ENCODE measurements at places on chromosomes 5 and 9.

- DNase-seq, result no peak
Measured at GRCh38 chr5:169354263-169354662, 53.3 kb upstream of the SLIT3 start.

- no peak for DNase-seq
Measured at GRCh38 chr5:64384765-64385164, 121.0 kb upstream of the RGS7BP start.

GRCh38 chr5:149750596-149750995 lies 20.5 kb downstream of the PPARGC1B start:
- no peak for DNase-seq

GRCh38 chr5:75005561-75005960 lies 46.8 kb downstream of the GCNT4 start:
- DNase-seq, result no peak

DNA sequence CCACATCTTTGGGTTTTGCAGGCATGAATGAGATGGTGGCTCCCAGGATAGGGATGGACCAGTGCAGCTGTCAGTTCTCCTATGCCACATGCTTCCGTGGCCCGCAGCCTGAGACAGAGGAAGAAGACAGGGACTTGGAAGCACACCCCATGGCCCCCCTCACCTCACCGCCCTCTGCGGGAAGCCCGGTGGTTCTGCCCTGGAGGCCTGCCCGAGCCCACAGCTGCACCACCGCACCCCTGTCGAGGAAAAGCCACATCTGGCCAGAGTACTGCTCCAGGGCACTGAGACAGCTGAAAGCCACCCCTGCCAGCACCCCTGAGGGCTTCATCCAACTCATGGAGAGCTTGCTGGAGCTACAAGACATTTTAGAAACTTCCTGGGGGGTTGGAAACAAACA lies 7.6 kb upstream of the TRMT10B start:
- DNase-seq, result no peak

GRCh38 chr9:83721509-83721908 lies 13.8 kb upstream of the UBQLN1 start:
- DNase-seq, result no peak

DNA sequence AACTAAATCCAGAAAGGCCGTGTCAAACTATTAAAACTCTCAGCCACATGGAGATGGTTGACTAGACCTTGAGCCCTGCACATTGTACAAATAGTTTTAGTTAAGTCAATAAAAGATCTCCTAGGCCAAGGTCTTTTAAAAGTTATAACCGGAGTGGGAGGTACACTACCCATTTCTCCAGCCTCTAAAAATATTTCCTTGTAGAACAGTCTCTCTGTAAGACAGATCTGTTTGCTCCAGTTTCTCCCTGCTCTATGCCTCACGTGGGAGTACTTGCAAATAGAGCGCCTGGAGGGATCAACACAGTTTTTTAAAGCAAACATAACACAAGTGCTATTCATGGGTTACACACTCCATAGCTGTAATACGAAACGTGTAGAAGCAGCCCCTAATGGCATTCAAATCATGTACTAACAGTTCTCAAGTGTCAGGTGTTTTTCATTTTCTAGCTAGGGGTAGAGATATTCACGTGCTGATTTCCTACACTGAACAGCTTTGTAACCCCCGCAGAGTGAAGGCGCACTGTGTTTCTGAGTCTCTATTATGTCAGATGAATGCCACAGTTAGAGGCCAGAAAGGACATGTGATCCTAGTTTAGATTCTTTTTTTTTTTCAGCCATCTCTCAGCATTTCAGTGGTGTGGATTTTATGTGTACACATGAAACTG lies 703.4 kb upstream of the GRAMD2B start:
- no peak for DNase-seq

- DNase-seq, result no peak
Measured at GRCh38 chr5:125317536-125317995, 571.1 kb upstream of the ZNF608 start.

DNA sequence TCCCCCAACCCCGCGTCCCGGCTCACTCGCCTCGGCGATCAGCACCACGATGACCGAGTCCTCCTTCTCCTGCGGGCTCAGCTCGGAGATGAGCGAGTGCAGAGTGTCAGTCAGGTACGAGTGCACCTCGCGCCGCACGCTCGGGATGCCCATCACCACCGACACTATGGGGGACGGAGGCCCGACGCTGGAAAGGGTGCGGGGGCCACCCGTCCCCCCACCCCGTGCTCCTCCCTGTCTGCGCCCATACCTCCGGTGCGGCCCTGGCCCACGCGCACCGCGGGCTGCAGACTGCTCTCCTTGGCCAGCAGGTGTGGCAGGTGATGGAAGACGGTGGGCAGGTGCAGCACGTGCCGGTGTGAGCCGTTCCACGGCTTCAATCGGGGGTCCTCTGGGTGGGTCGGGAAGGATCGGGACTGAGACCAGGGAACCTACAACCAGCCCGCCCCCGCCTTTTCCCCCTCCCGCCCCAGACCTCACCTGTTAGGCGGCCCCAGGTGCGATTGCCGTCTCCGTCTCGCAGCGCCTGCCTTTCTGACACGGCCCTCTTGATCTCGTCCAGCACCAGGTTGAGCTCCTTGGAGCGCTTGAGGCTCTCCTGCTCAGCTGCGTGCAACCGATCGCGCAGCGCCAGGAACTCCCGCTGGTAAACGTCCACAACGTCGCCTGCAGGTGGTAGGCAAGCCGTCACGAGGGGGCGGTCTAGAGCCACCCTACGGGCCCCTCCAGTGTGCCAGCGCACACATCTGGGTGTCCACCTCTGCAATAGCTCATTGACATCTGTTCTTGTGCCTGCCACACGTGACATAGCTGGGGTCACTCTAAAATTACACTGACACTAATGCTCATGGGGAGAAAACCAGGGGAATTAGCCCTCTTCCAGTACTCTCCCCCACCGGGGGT lies 5.1 kb downstream of the MGAT4B start:
- DNase-seq, result peak; percentile 67

DNA sequence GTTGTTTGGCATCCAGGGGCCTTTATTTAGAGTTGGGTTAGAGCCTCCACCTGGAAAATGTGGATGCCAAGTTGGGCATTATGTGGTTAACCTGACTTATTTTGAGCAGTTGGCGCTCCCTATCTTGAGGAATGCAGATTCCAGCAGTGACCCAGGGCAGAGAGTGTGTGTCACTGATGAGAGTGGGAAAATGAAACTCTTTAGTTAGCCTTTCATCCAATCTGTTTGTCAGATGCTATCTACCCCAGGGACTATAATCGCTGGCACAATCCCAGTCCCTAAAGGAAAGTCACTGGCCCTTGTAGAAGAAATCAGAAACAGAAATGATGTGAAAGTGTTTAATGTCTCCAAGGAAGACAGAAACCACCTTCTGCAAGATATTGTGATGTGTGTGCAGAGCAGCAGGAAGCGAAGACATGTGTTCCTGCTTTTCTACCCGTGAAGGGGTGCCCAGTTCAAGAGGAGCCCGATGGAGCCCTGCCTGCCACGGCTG lies 10.2 kb upstream of the STING1 start:
- DNase-seq, result no peak

DNA sequence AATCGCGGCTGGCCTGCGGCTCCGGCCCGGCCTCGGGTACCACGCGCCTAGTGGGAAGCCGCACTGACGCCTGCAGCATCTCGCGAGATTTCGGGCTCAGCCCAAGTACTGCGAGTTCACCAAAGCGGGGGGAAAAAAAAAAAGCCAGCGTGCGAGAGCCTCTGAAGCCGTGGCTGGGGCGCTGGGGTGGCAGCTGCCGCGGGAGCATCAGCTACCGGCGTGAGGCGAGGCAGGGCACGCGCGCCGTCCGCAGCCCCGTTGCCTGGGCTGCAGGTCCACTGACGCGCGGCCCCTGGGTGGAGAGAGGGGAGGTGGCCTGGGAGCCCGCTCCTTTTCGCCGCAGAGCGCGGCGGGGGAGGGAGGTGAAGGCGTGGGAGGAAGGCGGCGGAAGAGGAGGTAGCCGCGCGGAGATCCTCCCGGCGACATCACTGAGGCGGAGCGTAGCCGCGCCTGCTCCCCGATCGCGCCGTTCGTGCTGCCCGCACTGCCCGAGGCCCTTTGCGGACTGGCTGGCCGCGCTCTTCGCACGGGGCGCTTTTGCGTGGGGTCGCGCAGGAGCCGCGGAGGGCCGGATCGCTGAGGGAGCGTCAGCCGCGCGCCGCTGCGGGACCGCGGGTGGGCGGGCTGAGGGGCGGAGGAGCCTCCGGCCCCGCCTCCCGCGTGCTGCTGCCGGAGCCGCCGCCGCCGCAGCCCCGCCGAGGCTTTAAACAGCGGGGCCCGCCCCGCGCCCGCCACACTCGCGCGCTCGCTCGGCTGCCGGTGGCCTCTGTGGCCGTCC lies at the start of gene SLC12A2:
TSS of gene SLC12A2 (plus strand) at position 734 of the 778 bp plus-strand sequence. CDS start 189 bp downstream, outside the sequence.
- DNase-seq, result peak; percentile 85

DNA sequence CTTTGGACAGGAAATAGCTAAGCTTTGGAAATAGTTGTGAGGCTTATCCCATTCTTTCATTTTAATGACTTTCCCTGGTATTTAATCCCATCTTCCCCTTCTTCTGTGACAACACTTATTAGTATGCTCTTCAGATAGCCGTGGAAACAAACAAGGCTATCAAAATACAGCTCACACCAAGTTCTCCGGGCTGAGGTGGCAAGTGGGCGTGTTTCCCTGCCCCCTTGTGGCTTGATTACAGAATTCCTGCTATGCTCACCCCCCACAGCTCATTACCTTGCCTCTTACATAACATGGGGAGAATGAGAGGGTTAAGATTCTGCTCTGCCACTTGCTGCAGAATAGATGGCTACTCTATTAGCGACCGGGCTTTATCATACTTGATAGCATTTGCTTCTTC lies 437.1 kb upstream of the TLE4 start:
- DNase-seq, result no peak

GRCh38 chr9:131690941-131691573 lies 48.8 kb downstream of the RAPGEF1 start:
- DNase-seq, result no peak

DNA sequence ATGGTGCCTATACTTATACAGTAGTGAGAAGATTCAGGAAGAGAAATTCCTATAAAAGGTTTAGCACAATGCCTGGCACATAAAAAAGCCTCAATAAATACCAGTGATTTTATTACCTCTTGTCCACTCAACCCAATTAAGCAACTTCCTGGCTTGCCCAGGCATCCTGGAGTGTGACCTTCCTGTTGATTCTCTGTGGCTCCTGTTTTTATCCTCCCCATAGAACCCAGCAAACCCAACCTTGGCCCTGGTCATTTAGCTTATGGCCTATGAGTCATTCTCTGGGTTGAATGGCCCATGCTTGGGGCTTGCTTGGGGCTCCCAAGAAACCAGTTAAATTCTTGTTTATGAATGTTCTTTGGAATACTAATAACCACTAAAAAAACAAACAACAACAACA lies 21.4 kb upstream of the SPARC start:
- DNase-seq, result no peak

DNA sequence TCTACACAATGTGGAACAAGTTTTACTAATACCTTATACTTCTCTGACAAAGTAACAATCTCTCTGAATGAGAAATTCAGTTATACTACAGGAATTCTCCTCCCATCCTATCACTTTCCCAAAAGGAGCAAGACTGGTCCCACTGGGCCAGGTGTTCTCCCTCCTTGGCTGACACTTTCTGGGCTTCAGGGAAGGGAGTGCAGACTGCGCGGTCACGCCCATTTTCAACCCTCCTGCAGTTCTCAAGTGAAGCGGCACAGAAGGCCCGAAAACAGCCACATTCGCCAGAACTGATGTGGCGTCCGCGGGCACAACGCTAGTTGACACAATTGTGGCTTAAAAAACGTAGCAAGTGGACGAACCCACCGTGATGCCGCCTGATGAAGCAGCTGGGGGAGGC lies 603 bp downstream of the SAXO1 start:
- no peak for DNase-seq

- DNase-seq, result no peak
Measured at GRCh38 chr5:169656125-169656901, 19.2 kb downstream of the DOCK2 start.

DNA sequence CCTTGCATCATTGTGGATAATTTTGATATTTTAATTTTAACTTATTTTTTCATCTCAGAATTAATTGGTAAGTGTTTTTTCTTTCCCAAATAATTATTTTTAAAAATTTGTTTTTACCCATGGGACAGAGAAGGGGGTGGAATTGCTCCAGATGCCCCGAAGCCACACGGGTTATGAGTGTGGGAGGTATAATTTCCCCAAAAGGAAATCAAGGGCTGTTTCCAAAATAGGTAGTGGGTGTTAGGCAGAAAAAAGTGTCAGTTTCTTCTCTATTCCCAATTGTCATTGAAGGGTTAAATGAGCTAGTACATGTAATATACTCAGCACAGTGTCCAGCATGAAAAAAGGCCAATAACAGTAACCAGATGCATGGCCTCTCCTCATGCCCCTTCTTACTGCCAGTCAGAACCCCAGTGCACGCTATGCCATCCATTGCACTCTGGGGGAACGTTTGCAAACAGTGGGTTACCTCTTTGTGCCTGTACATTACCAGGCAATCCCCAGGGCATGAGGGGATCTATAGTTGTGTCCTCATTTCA lies 36.4 kb upstream of the ANGPTL2 start:
- no peak for DNase-seq

- DNase-seq, result no peak
Measured at GRCh38 chr9:134213881-134214341, 49.5 kb upstream of the RNU6ATAC start.

DNA sequence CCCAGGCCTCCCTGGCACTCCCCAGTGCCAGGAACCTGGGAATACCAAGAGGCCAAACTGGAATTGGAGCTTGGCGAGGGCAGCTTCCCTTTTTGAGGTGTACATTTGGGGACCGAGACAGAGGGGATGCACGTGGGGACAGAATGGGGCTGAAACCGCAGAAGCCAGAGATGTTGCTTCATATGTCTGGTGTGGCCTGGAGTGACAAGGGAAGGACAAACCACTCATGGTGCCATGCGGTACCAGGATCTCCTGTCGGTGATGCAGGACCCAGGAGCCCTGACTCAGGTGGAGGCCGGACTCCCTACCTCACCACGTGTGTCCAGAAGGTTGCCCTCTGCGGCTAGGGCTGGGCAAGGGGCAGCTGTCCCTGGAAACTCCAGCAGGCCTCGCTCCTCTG lies 4.0 kb upstream of the CSF2 start:
- DNase-seq, result no peak

- no peak for DNase-seq
Measured at GRCh38 chr9:130829762-130830161, 5.3 kb upstream of the ABL1 start.

DNA sequence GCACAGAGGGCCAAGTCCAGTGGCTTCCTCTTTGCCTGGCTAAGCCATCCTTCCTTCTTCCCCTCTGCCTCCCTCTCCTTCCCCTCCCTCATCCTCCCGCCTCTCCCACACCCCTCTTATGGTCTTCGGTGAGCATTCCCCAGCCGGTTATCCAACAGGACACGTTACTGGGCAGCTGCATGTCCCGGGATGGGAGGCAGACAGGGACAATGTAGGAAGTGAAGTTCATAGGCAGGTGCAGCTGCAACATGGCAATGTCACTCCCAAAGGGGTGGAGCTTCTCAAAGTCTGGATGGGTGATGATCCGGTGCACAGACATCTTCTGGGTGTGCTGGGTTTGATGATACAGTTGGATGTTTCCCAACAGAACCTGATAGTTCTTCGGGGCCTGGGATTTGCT lies 71.4 kb upstream of the SPTLC1 start:
- no peak for DNase-seq

- no peak for DNase-seq
Measured at GRCh38 chr9:115988701-115989100, 164.9 kb upstream of the PAPPA start.

Data from T-helper 1 cell (primary cell).